ENCODE measurements at places on chromosomes 4 and X.
A peak's percentile ranks its signal among the peaks of the same experiment; 100 is the strongest.

- DNase-seq, result no peak
These were observed 95.8 kb downstream of the MID1 start for GRCh38 chrX:10524578-10524977.

- peak; percentile 36 for DNase-seq
These were observed 1.7 kb downstream of the EIF1AX start for GRCh38 chrX:20139966-20140365.

DNA sequence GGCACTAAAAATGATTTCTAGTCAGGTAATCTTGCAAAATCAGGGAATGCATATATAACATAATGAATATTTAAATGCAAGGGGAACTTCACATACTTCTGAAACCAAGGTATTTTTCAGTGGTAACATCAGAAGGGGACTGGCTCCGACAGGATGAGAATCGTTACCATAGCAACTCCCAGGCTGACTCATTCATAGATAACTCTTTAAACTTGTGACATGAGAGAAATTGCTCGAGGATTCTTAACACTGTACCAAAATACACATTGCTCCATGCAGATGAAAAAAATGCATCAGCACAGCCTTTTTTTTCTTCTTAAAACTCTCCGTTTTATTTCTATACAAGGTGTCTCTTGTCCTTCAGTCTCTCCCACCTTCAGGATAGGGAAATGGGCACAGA, 114.3 kb downstream of the GABRB1 start:
- DNase-seq, result peak; percentile 82

DNA sequence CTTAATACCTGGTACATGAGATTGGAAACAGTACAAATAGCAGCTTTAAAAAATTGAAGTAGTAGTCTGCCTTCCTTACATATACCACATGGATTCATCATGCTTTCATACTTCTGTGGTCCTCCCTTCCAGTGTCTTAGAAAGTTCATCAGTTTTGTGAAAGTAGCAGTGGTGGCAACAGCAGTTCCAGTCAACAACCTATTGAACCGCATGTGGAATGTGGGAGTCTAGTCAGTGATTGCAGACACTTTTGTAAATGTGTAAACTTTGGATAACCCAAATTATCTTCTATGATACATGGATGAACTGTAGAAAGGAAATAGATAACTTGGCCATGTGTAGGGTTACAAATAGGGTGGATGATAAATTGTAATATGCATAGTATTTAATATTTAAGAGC, 34.1 kb downstream of the FNIP2 start:
- DNase-seq, result no peak

DNA sequence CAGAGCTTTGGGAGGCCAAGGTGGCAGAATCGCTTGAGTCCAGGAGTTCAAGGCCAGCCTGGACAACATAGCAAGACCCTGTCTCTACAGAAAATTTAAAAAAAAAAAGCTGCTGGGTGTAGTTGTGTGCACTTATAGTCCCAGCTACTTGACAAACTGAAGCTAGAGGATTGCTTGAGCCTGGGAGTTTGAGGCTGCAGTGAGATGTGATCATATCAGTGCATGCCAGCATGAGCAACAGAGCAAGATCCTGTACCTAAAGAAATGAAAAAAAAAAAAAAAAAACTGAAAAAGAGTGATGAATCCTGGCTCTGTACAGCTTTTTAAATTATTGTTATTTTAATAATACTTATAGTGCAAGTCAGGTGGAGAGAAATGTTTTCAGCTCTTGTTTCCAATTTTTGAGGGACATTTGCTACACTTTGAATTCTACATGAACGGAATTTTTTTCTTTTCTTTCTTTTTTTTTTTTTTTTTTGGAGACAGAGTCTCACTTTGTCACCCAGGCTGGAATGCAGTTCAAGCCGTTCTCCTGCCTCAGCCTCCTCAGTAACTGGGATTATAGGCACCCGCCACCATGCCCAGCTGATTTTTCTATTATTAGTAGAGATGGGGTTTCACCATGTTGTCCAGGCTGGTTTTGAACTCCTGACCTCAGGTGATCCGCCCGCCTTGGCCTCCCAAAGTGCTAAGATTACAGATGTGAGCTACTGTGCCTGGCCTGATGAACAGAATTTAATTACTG, 215.6 kb downstream of the FSTL5 start:
- DNase-seq, result no peak

DNA sequence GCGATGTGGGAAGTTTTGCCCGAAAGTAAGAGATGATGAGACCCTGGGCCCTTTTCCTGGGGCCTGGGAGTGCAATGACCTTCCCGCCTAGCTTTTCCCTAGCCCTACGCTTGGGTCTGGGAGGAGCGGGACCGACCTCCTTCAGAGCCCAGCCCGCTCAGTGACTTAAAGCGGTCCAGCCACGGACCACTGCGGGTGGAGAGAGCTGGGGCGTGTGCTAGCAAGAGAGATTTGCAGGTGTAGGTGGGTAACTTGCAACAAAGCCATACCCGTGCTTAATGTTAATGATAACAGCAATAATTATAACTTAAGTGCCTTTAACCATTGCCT, 503 bp upstream of the PDE5A start:
- no peak for DNase-seq

- DNase-seq, result no peak
These were observed 147.6 kb downstream of the PTTG2 start for GRCh38 chr4:38107818-38108217.

DNA sequence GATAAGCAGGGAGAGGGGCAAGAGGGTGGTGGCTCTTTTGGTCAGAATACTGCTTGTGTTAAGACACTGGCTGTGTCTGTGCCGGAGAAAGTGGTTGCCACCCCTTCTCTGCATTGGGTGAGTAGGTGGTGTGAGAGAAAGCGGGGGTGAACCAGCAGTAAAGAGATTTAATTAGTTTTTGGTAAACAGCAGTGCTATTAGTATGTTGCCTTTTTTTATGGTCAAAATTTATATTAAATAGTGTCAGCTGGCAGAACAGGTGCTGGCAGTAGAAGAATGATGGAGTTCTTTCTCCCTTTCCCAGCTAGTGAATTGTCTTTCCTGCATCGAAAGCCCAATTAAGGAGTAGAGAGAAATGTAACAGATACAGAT, 181.6 kb downstream of the LARP7 start:
- peak; percentile 9 for DNase-seq

DNA sequence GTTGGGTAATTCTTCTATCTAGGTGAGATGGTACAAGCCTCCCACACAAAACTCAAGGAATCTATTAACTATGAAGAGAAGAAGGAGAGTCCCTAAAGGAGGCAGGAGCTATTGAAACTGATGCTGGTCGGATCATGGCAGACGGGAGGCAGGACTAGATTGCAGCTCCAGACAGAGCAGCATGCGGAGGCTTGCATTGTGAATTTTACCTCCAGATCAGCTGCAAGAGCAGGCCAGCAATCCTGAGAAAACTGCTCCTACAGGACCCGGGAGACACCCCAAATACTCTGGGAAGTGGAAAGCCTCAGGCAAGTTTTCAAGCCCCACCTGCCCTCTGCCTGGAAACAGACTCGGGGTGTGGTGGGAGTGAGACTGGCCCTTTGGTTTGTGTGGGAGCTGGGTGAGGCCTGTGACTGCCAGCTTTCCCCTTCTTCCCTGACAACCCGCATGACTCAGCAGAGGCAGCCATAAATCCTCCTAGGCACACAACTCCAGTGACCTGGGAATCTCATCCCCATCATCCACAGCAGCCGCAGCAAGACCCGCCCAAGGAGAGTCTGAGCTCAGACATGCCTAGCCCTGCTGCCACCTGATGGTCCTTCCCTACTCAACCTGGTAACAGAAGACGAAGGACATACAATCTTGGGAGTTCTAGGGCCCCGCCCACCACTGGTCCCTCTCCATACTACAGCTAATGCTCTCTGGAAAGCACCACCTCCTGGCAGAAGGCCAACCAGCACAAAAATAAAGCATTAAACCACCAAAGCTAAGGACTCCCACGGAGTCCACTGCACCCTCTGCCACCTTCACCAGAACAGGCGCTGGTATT, 30.9 kb downstream of the GATB start:
- DNase-seq, result no peak

DNA sequence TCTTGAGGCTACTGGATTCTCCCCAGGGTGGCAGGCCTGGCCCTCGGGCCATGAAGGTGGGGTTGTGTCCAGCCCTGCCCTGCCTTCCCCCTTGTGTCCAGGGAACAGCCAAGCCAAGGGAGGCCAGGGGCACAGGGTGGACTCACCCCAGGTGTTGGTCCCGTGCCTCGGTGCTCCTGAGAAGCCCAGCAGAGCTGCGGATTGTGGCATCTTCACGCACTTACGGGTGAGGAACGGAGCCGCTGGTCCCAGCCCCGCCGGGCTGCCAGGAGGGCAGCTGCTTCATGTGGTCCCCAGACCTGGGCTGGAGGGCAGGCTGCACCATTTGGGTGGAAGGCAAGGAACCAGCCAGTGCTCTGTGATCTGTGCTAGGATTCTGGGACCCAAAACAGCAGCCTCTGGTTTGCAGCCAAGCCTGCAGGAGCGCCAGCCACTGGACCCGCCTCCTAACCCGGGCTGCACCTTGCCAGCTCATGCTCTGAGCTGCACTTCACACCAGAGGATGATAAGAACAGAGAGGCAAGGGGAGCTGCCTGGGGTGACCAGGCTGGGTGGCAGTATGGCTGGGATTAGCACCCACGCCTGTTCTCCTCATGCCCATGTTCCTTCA, 36.1 kb upstream of the HMX1 start:
- no peak for DNase-seq

GRCh38 chr4:123816462-123816861, 419.9 kb downstream of the SPRY1 start:
- DNase-seq, result peak; percentile 58

Data from foreskin fibroblast (primary cell).